ENCODE measurements at places on chromosomes 16 and 17.
A peak's percentile ranks its signal among the peaks of the same experiment; 100 is the strongest.

DNA sequence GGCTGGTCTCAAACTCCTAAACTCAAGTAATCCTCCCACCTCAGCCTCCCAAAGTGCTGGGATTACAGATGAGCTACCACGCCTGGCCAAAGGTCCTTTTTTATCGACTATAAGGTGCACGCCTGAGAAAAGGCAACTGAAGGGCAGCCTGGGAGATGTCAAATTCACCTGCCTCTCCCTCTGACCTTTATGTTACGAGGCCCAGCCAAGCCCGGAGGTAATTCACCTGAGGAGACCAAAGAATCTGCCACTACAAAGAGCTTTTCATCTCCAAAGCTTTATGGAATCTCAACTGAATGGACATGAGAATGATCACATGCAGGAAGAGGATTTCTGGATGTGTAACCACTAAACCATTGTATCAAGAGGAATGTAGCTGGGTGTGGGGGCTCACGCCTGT lies 37.2 kb downstream of the LYRM1 start:
- DNase-seq = no peak

- DNase-seq = peak; percentile 85
Observed at GRCh38 chr16:85137323-85138072, 25.2 kb upstream of the CIBAR2 start.

- DNase-seq = no peak
Observed at GRCh38 chr16:17526956-17527937, 56.5 kb upstream of the XYLT1 start.

GRCh38 chr17:57911834-57912673 lies 43.2 kb downstream of the CUEDC1 start:
- DNase-seq = peak; percentile 60

DNA sequence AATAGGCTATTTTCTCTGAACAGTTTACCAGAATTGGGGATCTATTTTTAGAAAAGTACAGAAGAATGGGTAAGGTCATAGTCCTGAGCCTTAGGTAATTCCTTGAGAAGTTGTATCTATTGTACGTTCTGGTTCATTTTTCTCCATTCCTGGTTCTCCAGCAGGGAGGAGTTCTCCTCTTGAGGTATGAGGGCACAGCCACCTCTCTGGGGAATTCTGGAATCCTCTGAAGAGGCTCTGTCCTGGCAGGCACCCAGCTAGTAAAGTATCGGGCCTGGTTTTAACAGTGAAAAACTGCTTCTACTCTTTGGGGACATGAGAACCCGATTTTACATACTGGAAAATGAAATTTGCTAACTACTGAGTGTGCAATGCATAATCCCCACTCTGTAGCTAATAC lies 19.6 kb upstream of the PMFBP1 start:
- peak; percentile 38 for DNase-seq

- no peak for DNase-seq
Observed at GRCh38 chr17:48595278-48595999, 1.9 kb upstream of the HOXB5 start.

- DNase-seq = no peak
Observed at GRCh38 chr16:10493276-10493675, 87.1 kb downstream of the EMP2 start.

DNA sequence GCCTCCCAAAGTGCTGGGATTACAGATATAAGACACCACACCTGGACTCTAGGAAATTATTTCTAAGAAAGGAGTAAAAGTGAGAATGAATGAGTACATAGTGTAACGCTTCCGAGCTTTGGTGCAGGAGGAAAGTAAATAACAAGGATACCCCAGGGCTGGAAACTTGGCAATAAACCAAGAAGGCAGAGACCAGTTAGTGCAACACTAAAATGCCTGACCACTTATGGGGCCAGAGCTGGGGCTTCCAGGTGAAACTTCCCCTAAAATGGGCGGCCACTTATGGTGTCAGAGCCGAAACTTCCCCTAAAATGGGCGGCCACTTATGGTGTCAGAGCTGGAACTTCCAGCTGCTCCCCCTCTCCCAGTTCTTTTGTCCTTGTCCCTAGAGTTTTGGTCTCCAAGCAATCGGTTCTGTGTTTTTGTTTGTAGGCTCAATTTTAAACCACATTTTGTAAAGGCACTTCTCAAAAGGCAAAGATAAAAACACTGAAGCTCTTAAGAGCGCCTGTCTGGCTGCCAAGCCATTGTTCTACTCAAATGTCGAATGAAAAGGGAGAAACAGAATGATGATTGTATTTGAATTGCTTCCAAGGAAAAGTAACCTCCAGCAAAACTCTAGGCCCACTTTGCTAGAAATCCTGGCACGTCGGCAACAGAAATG lies 63.9 kb downstream of the NXN start:
- no peak for DNase-seq

DNA sequence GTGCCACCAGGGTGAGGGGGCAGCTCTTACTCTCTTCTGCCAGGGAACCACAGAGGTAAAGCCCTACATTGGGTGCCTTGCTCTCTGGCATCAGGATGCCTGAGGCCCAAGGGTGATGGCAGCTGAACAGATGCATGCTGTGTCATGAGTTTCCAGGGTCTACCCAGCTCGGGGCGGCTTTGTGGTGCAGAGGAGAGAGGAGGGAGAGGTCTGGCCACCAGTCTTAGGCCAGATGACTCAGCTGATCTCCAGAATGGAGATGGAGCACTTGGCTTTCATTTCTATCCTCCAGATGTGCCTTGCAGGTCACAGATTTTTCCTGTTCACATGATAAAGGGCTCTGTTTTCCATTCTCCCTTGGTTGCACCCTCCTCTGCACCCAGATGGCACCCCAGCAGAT lies 23.6 kb upstream of the USP22 start:
- DNase-seq = no peak

DNA sequence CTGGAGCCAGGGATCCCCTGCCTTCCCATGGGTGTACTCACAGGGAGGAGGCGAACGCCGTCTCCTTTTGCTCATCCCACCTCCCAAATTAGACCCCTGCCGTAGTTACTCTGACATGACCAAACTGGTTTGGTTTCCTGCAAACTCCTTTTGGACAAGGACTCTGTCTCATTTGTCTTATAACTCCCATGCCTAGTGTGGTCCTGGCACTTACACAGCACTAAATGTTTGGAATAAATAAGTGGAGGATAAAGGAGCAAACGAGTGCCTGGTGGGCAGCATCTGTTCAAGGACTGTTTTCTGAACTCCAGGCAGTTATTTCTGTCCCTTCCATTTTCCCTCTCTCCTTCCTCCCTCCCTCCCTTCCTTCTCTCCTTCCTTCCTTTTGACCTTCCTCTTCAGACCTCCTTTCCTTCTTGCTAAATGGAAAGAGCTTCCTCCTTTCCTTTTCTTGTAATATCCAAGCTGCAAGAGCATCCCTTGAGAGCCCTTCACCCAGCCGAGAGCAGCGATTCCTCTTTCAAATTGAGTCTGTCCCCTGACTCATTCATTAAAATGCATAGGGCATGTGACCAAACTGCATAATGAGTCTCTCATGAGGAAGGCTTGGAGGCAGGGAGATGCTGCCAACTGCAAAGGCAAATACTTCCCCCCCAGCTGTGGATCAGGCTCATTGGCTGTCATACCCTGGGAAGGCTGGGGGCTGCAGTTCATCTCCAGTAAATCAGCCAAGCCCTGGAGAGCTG lies 36.8 kb downstream of the CHD9 start:
- peak; percentile 92 for DNase-seq

GRCh38 chr16:619476-620100 lies 11.2 kb upstream of the WFIKKN1 start:
- no peak for DNase-seq

DNA sequence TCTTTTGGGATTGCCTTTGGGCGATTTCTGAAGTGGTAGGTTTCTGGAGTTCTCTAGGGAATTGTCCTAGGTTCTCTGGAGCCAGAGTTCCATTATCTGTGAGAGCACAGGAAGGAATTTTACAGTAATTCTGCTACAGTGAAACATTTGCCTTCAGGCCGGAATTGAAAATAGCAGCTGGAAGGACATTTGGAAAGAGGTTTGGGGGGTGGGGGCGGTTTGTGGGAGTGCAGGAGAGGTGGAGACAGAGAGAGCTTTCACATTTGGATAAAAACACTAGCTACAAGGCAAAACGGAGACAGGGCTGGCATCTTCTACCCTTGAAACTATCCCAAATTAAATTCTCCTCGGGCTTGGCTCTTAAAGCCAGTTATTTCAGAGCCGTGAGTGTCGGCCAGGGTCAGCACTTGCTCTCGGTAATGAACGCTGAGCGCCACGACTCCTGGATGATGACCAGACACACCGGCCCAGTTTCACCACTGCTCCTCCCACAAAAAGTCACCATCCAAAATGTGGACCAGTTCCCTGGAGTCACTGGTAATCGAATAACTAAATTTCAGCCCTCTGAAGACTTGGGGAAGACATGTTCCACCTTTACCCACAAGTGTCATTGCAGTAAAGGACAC lies 67.7 kb upstream of the TANC2 start:
- peak; percentile 86 for DNase-seq

GRCh38 chr17:142102-142661 lies 4.8 kb downstream of the SCGB1C2 start:
- peak; percentile 93 for DNase-seq

DNA sequence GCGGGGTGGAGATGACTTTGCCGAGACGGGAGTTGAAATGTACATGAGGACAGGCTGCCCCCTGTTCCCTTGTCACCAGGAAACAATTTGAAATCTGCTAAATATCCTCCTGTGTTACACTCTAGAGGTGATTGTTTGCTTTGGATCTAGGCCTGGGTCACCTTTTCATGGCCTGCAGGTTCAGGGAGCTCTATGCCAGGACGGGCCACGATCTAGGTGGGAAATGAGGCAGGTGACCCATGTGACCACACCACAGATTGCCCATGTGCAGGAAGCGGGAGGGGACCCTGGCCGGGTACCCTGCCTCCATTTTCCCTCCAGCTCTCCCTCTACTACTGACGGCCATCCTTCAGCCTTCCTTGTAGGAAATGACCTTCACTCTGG lies 43.4 kb downstream of the MEAK7 start:
- no peak for DNase-seq

DNA sequence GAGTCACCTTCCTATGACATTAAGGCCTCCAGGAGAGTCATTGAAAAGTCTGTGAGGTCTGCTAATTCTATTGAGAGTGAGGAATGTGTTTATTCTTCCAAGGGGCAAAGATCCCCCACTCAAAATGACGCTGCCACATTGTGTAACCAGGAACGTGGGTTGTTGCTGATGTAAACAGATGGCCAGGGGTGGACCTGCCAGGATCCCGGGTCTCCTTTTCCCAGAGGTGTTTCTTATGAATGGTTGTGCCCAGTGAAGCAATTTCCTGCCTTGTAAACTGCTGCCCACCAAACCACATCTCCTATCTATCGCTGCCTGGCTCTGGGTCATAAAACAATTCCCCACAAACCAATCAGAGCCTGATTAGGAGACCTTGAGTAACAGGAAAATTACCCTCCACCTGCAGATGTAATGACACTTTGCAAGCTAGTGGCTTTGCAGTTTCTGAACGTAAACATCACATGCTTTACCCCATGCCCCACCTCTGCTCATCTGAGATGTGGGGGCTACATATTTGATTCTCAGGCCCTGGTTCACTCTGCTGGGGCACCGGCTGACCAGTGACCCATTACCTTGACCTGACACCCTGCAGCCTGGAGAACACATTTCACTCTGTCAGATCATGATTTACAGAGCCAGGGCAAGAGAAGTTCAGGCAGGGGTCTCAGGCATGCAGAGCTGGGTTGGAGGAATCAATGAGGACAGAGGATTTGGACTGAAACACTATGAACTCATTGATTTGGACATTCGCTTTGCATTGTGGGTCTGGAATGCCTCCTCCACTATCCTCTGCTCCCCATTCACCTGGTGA lies 33.1 kb upstream of the DDX52 start:
- DNase-seq = no peak

GRCh38 chr17:75549246-75550138 lies 24.0 kb downstream of the LLGL2 start:
- DNase-seq = no peak

- DNase-seq = peak; percentile 51
Observed at GRCh38 chr17:50129728-50130558, at the start of gene SAMD14. Gene SAMD14 (minus strand): TSS chr17:50130160. CDS start chr17:50124959, 5,201 bp downstream.

DNA sequence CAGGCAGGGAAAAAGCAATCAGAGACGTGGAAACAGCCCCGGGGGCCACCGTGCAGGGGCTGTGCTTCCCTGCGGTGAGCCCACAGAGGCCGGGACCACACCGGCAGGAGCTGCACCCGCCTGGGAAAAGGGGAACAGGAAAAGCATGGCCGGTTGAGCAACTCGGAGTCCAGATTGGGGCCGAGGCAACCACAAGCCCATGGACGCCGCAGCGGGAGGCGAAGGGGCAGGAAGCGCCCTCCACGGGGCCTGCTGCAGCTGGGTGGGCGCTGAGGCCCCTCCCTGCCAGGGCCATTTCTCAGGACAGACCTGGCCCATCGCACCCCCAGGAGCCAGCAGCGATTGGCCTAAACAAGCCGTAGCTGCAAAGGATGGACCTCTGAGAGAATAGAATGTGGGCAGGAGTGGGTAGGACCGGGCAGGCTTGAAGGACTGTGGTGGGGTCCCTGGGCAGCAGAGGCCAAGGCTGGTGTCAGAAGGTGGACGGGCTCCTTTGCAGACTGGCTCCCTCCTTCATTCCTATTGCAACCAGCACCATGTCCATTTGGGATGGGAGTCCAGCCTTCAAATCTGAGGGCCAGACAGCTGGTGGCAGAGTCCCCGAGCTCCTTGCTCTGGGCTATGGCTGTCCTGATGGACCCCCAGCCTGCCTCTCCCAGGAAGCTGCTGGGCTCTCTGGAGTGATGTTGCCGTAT lies 30.4 kb downstream of the COX4I1 start:
- DNase-seq = no peak

GRCh38 chr16:71357681-71358080 lies 842 bp upstream of the CALB2 start:
- DNase-seq = no peak

- DNase-seq = peak; percentile 39
Observed at GRCh38 chr17:29593591-29594518, 923 bp downstream of the ANKRD13B start.

- DNase-seq = peak; percentile 63
Observed at GRCh38 chr16:17367923-17368322, 102.8 kb downstream of the XYLT1 start.

DNA sequence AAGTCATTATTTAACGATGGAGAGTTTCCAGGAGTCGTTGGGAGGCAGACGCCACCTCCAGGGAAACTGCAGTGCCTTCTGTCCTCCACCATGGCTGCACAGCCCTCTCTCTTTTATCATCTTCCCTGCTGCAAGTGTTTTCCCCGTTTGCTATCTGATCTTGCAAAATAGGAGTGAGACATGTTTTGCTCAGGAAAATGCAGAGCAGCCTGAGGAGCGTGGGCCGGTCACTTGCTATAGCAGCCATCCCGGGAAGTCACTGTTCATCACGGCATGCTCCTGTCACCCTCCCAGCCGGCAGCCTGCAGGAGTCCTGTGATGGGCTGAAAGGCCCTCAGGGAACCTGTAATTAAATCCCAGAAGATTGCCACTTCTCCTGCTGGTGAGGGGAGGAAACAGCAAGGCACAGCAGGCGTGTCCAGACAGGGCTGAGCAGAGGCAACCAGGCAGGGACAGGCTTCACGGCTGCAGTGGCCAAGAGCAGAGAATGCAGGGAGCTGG lies 143.1 kb downstream of the GSG1L start:
- peak; percentile 87 for DNase-seq

- peak; percentile 85 for DNase-seq
Observed at GRCh38 chr17:77882481-77883212, 75.9 kb upstream of the TNRC6C start.

All from BE2C (cell line).